ENCODE measurements at places on chromosomes 6 and 20.

GRCh38 chr6:129853996-129854711, 7.0 kb downstream of the TMEM244 start:
- DNase-seq, result no peak

DNA sequence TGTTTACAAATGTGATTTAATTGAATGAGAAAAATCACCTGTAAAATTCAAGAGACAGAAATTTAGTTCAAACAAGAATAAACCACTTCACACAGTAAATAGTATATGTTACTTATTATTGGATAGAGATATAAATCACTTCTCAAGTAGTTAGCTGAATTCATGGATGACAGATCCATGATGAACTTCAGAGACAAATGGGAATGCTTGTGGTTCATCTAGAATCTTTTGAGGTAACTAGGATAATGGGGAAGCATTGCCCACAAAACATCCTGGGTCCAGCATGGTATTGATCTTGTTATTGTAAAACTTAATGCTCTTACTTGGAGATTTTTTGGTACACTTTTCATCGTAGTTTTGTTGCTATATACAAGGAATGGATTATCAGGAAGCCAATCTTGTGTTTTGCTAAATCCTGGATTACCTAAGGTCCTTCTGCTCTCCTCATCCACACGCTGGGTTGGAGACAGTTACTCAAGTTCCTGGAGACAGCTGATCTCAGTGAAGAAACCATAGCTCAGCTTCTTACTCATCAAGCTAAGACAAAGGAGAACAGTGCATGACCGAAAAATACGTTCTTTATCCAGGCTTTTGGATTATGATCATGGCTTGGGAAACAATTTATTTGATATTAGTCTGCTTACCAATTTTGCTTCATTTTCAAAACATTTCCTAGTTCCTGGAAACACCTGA, 142.5 kb upstream of the PREP start:
- DNase-seq, result no peak

- no peak for DNase-seq
Measured at GRCh38 chr6:34189806-34190503, 44.1 kb upstream of the GRM4 start.

DNA sequence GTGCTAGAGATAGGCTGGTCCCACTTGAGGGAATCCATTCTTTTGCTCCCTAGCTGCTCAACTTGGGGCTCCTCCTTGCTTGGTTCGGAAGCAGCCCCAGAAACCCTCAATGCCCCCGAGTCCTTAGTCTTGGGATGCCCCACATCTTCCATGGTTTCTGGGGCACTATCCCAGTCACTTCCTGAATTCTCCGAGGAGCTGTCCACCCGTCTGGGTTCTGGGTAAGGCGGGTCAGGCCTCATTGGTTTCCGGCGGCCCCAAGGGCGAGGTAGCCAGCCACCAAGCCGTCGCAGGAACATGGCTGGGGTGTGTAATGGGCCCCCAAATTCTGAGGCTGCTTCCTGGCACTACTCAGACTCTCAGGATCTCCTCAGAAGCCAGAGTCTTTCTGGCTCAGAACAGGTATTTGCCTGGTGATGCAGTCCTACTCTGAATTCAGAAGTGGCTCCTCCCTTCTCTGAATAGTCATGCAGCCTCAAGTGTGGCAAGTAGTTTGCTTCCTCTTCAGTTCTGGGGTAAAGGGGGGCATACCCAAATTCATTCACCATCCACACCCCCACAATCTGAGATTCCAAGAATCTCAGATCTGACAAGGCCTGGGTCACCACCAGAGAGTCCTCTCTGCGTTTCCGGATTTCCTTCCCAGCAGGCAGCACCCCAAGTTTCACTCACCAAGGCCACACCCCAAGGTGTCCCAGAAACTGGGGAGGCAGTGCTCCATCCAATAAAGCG, 763 bp downstream of the C6orf47 start:
- no peak for DNase-seq

DNA sequence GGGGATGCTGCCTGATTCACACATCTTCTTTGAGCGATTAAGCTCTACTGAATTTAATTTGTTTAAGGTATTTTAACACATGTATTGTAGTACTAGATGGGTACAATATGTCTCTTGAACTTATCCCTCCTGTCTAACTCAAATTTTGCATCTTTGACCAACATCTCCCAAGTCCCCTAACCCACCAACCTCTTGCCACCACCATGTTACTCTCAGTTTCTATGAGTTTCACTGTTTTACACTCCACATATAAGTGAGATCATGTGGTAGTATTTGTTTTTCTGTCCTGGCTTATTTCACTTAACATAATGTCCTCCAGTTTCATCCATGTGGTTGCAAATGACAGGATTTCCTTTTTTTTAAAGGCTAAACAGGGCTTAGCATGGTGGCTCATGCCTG, 38.7 kb upstream of the ENPP4 start:
- no peak for DNase-seq

- no peak for DNase-seq
Measured at GRCh38 chr6:40352006-40352405, 235.2 kb downstream of the LRFN2 start.

- DNase-seq, result no peak
Measured at GRCh38 chr6:97364327-97364726, 81.3 kb upstream of the MMS22L start.

- DNase-seq, result no peak
Measured at GRCh38 chr20:63747622-63748069, 8.1 kb downstream of the SLC2A4RG start.

DNA sequence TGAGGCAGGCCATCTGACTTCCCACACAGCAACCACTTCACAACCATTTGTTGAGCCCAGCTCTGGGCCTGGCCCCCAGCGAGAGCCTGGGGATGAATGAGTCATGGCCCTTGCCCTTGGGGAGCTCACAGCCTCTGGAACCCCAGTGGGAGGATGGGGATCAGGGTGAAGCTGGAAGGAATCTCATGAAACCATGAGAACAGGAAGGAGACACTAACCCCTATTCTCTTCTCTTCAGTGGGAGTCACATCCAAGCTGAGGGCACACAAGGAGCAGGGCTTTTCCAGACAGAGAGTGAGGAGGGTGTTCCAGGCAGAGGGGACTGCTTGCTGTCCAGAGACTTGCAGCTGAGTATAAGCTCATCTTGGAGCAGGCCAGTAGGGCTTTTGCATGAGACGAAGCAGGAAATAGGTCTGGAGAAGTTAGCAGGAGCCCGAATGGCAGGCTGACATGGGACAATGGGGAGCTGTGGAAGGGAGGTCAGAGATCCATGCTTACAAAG, 7.5 kb downstream of the FOXS1 start:
- no peak for DNase-seq

GRCh38 chr6:166781331-166781730, 154.3 kb upstream of the RPS6KA2 start:
- no peak for DNase-seq

DNA sequence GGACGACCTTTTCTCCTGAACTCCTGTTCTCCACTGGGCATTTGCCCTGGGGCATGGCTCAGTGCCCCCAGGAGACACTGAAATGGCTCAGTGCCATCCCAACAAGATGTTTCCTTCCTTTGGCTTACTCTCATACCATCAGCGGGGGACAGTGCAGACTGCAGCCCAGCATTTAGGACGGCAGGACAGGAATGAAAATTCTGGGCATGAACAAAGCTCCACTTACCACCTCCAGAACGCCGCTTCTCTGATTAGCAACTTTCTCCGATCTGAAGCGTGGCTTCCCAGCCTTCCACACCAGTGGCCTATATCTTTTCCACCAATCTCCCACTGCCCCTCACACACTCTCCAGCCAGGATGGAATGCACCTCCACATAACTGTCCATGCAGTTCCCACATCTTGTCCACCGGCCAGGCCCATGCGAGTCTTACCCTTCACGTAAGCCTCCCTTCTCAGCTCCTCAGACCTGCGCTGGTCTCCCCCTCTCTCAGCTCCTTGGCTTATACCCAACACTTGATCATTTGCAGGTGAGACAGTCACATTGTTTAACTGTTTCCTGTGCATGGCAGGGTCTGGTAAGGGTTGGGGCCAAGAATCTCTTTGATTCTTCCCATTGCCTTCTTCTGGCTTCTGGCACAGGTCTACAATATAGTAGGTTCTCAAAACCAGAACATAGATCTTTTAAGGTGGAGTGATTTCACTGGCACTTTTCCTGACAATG, 114.5 kb downstream of the FYN start:
- no peak for DNase-seq

- DNase-seq, result no peak
Measured at GRCh38 chr6:157724138-157724820, 98.8 kb upstream of the SNX9 start.

GRCh38 chr6:167762259-167762962, 64.3 kb upstream of the AFDN start:
- DNase-seq, result no peak

- DNase-seq, result no peak
Measured at GRCh38 chr20:60653111-60653845, 598.8 kb upstream of the CDH4 start.

- DNase-seq, result no peak
Measured at GRCh38 chr20:25285091-25285647, 37.3 kb downstream of the PYGB start.

DNA sequence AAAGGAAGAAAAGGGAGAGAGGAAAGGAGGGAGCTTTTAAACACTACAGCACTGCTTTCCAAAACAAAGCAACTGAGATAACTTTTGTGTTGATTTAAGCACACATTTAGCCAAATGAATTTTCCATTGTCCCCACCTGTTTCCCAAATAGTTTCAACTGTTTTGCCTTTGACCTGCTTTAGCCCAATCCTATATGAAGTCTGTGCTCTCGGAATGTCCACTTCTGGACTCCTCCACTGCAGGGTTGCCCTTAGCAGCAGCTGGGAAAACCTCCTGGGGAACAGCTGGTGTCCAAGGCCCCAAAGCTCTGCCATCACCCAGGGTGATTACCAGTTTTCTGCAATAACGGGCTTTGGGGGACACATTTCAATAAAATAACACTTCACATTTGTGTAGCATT, 44.9 kb upstream of the PKHD1 start:
- DNase-seq, result no peak

- no peak for DNase-seq
Measured at GRCh38 chr6:119360262-119360915, 10.8 kb upstream of the MAN1A1 start.

DNA sequence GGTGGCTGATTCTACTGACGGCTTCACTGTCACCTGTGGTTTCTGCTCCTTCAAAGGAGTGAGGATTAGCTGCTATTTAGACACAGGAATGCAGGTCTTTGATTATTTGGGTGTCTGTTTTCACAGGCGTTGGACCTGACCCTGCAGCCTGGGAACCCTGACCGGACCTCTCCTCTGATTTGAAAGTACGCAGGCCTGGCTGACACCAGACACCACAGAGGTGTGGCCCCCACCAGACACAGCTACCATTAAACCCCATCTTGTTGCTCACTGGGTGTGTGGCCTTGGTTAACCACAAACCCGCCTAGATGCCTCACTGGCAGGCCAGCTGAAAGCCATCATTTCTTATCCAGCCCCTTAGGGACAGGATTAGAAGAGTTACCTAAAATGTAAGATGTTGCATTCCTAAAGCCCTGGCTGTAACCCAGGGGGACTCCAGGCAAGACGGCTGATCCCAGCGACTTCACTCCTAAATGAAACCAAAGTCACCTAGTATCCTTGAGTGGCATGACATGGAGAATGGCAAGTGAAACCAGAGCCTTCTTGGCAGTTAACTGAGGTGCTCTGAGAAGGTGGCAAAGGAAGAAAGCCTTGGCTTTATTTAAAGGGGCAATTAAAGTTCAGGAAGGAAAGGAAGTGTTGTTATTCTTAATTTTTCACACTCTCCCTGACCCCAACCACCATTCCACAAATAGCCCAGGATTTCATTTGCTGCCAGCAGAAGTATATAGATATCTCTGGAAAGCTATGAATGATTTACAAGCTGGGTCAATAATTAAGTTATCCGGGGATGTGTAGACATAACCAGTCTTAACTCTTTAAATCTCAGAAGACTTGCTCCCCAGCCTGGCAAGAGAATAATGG, 169.9 kb downstream of the QRSL1 start:
- DNase-seq, result no peak

GRCh38 chr6:91824331-91824730, 1237.5 kb upstream of the MAP3K7 start:
- no peak for DNase-seq

- no peak for DNase-seq
Measured at GRCh38 chr6:56868687-56869086, 86.2 kb upstream of the BEND6 start.

GRCh38 chr6:106773996-106774629, 144.7 kb downstream of the QRSL1 start:
- no peak for DNase-seq

DNA sequence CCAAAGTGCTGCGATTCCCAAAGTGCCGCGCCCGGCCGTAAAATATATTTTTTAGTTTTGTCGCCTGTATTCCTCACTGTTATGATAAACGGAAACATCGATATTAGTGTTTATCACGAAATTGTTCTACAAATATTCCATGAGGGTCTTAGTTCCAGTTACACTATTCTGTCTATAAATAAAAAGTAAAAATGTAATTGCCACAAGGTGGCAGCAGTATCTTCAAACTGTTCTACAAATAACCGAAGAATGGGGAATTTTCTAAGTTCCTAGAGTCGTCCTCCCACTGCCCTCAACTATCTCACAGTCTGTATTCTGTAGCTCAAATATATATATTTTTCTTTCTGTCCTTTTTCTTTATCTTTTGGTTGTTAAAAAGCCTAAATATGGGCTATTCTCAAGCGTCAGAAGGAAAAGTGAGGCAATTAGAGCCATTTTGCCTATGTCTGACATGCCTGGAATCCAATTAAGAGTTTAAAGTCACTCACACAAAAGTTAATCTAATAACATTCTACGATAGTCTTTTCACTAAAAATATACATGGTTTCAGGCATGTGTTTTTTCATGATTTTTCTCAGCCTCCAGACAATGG, 14.2 kb upstream of the FAM162B start:
- DNase-seq, result no peak

DNA sequence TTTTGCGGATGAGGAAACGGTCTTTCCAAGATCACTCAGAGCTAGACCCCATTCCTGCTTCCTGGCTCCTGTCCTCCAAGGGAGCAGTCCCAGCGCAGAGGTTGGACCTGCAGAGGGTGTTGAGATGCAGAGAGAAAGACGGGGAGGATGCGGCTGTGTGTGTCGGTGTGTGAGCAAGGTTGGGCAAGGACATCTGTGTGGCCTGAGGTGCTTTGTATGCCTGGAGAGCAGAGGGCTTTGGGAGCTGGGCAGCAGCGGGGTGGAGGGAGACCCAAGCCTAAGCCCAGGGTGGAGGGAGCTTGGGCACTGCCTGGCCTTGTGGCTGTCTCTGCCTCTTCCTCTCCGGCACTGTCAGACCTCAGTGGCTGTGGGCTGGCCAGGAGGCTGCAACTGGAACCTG, 147.4 kb upstream of the RNF24 start:
- no peak for DNase-seq

GRCh38 chr6:55543633-55544309, 35.2 kb downstream of the HMGCLL1 start:
- DNase-seq, result no peak

GRCh38 chr6:21949211-21949801, 347.5 kb downstream of the PRL start:
- no peak for DNase-seq

DNA sequence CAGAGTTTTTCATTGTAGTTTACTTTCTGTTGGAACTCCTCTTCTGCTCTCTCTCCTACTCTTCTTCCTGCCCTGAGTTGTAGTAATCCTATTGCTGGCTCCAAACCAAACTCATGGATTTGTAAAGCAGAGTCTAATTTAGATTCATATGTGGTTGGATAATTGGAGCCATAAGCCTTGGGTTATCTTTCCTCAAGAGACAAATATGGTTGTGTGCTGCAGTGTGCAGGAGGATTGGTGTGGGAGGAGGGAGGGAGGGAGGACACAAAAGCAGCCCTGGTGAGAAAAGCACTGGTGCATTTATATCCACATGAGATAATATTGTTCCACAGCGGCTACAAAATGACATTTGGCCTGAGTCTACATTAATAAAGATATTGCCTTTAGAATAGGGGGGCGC, 4.2 kb downstream of the HLA-G start:
- no peak for DNase-seq

GRCh38 chr6:140082867-140083297, 708.4 kb upstream of the CITED2 start:
- no peak for DNase-seq

Data from activated CD4-positive, CD25-positive, alpha-beta regulatory T cell treated with anti-CD3 and anti-CD28 coated beads, Interleukin-2, amount 50 U/mL, for 16 hours (primary cell).